ENCODE measurements at places on chromosomes 13 and 19.

DNA sequence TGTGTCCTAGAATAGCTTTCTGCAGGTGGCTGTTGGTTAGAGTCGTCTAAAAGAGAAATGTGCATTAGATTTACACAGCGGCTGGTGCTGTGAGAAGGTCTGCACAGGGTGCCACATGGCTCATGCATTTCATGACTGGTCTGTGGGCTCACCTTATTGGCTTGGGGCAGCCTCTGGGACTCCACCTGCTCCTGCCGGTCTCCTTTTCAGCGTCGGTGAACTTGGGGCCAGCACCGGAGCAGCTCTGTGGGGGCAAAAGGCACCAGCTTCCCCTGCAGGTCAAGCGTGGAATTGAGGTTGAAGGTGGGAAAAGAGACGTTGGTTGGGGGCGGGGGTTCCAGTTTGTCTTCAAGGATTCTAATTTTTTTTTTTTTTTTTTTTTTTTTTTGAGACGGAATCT is 3.1 kb upstream of the PNMA8C start:
- peaks cover 15% of the 10 kb centered on the region for H3K4me1 ChIP-seq
- no peak for DNase-seq
- no peak overlapping the region for H3K4me3 ChIP-seq
- no peak overlapping the region for H3K27ac ChIP-seq

DNA sequence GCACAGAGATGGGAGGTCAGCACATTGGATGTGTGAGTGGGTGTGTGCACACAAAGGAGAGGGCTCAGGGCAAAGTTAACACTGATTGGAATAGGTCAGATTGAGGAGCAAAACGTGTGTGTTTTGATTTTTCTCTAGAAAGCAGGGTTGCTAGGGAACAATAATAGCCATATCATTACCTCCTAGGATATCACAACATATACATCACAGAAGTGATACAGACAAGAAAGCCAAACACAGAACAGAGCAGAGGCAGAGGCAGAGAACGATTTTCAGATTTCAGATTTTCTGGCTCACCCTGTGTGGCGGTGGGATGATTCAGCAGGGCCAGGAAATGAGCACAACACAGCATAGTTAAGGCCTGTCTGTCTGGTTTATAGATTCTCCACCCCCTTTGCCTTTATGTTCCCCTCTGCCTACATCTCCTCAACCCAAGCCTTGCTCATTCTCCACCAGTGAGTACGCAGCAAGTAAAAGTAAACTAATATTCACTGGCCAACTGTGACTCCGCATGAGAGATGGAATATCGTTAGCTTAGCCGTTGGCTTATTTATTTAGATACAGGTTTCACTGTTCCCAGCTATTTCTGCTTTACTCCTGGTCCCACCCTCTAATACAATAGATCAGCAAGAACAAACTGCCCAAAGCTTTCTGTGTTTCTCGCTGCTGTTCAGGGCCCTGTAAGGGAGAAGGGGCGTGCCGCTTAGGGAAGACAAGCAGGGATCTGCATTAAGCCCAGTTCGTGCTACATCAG is 182.7 kb upstream of the TSC22D1 start:
- H3K4me3 ChIP-seq: no peak overlapping the region
- H3K4me1 ChIP-seq: no peaks in the 10 kb centered on the region
- no peaks in the 10 kb centered on the region for H3K27me3 ChIP-seq
- DNase-seq: no peak

DNA sequence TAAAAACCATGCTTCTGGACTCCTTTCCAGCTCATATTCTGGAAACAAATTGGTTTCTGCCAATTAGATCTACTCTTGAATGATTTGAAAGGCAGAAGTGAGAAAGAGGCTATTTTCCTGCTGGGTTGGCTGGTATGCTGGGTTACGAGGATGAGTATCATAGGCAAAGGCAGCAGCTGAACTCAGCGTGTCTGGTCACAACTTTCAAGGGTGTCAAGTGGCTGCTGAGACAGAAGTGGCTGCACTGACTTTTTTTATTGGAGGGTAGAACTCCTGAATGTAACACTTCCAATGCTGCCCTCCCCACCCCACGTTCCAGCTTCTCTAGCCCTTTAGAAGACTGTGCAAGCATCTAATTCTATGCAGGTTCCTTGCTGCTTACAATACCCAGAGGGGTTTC is 8.3 kb upstream of the DZIP1 start:
- DNase-seq: no peak
- H3K4me3 ChIP-seq: no peak overlapping the region
- H3K4me1 ChIP-seq: no peaks in the 10 kb centered on the region
- no peaks in the 10 kb centered on the region for H3K36me3 ChIP-seq

- no peaks in the 10 kb centered on the region for H3K4me1 ChIP-seq
- no peak overlapping the region for H3K4me3 ChIP-seq
- no peak overlapping the region for H3K27ac ChIP-seq
- no peaks in the 10 kb centered on the region for H3K27me3 ChIP-seq
- H3K36me3 ChIP-seq: no peaks in the 10 kb centered on the region
- DNase-seq: no peak
Measured at GRCh38 chr19:33468361-33469170, 53.0 kb downstream of the PEPD start.

DNA sequence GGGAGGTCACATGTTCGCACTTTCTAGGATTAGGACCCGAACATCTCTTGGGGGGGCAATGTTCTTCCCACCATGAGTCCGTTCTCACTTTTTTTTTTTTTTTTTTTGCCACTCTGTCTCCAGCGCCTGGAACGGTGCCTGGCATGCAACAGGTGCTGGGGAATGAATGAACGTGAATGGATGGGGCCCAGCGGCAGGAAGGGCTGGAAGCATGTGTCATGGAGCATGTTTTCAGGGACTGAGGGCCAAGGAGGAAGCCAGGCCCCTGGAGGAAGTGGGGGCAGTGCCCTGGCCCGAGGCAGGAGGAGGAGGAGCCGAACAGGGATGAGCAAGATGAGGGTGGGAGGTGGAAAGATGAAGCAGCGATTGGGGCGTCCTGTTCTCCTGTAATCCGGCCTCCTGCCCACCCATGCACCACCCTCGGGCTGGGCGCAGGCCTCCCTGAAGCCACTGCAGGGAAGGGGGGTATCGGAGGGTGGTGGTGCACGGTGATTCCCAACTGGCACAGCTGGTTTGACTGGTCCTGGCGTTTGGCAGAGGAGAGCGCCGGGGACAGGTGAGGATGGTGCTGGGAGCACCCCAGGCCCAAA is 8.8 kb upstream of the SULT2B1 start:
- H3K27me3 ChIP-seq: no peaks in the 10 kb centered on the region
- no peak overlapping the region for H3K27ac ChIP-seq
- H3K4me1 ChIP-seq: no peaks in the 10 kb centered on the region
- DNase-seq: no peak
- H3K36me3 ChIP-seq: no peaks in the 10 kb centered on the region

- H3K4me3 ChIP-seq: peak overlapping the region; percentile 76
- H3K36me3 ChIP-seq: peaks cover 4% of the 10 kb centered on the region
- DNase-seq: no peak
- peak overlapping the region; percentile 39 for H3K27ac ChIP-seq
Measured at GRCh38 chr19:44072543-44073401, 813 bp downstream of the ZNF284 start.

- H3K27ac ChIP-seq: no peak overlapping the region
- H3K4me1 ChIP-seq: no peaks in the 10 kb centered on the region
- no peaks in the 10 kb centered on the region for H3K27me3 ChIP-seq
- no peaks in the 10 kb centered on the region for H3K36me3 ChIP-seq
Measured at GRCh38 chr13:68940049-68940448, 1167.6 kb upstream of the ATXN8OS start.

DNA sequence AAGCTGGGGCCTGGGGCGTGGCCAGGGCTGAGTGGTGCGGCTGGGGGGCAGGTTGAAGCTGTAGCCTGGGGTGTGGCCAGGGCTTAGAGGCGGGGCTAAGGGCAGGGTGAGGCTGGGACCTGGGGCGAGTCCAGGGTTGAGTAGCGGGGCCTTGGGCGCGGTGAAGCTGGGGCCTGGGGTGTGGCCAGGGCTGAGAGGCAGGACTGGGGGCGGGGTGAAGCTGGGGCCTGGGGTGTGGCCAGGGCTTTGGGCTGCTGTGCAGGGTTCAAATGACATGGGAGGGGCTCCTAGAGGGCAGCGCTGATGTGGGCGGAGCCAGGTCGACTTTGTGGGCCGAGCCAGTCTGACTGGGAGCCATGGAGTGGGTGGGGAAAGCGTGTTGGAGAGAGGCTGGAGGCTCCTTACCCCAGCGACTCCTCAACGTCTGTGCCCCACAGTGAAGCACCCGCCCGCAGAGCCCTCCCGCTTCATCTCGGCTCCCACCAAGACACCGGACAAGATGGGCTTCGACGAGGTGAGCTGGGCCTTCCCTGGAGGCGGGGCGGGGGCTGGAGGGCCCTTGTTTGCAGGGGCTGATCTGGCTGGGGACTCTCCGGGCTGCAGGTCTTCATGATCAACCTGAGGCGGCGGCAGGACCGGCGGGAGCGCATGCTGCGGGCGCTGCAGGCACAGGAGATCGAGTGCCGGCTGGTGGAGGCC is 21.5 kb downstream of the COLGALT1 start:
- peaks cover 43% of the 10 kb centered on the region for H3K36me3 ChIP-seq
- no peak overlapping the region for H3K27ac ChIP-seq
- H3K4me1 ChIP-seq: no peaks in the 10 kb centered on the region
- DNase-seq: no peak

DNA sequence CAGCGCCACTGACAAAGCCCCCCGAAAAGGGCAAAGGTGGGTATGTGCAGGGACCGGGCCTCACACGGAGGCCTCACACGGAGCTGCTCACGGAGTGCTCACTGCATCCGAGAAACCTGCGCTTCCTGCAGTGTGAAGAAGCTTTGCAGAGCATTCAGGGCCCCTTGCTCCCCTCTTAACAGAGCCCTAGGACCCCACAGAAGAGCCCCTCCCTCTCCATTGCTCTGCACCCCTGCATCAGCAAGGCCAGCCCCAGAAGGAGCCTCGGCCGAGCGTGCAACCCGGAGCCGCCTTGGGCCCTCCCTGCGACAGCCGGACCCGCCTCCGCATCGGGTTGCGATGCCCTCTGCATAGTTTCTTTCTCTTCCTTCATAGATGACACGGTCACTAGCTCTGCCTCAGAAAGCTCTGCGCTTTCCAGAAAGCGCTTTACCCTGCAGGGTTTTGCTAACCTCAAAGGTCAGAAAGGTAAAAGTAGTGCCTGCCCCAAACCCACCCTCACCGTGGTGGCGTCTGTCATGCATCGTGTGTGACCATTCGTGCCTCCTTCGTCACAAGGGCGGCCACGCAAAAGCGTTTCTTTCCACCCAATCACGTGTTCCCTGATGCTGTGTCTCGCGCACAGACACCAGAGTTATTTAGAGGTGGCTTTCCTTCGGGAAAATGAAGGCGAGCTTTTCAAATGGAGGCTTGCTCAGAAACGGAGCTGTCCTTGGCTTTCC is 15.7 kb upstream of the F7 start:
- H3K27me3 ChIP-seq: no peaks in the 10 kb centered on the region
- no peaks in the 10 kb centered on the region for H3K36me3 ChIP-seq
- no peaks in the 10 kb centered on the region for H3K4me1 ChIP-seq

GRCh38 chr19:35790981-35791813 is 15.8 kb downstream of the ARHGAP33 start:
- no peaks in the 10 kb centered on the region for H3K4me1 ChIP-seq
- H3K27me3 ChIP-seq: no peaks in the 10 kb centered on the region
- H3K27ac ChIP-seq: no peak overlapping the region
- H3K4me3 ChIP-seq: no peak overlapping the region

- no peak for DNase-seq
- peak overlapping the region; percentile 25 for H3K4me3 ChIP-seq
- no peaks in the 10 kb centered on the region for H3K27me3 ChIP-seq
Measured at GRCh38 chr13:24627090-24627714, 53.0 kb upstream of the ATP12A start.

DNA sequence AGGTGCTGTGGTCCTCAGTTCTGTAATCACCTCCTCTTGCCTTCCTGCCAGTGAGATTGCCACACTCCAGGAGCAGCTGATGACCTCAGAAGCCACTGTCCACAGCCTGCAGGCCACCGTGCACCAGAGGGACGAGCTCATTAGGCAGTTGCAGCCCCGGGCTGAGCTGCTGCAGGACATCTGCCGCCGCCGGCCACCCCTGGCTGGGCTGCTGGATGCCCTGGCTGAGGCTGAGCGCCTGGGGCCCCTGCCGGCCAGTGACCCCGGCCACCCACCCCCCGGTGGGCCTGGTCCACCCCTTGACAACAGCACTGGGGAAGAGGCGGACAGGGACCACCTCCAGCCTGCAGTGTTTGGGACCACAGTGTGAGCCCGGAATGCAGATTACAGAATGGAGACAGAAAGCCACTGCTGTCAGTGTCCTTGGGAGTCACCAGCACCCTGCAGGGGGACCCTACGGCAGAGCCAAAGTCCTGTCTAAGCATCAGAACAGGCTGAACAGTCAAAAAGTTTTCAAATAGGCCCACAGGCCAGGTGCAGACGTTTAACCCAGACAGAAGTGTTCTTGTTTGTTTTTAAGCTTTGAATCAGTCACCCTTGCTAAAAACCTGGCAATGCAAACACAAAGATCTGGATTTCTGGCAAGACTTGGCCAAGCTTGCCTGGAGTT is 4.2 kb downstream of the VMAC start:
- H3K27ac ChIP-seq: no peak overlapping the region
- H3K4me1 ChIP-seq: peaks cover 17% of the 10 kb centered on the region
- no peak overlapping the region for H3K4me3 ChIP-seq
- no peaks in the 10 kb centered on the region for H3K27me3 ChIP-seq
- DNase-seq: no peak
- peaks cover 6% of the 10 kb centered on the region for H3K36me3 ChIP-seq

- no peaks in the 10 kb centered on the region for H3K36me3 ChIP-seq
- no peaks in the 10 kb centered on the region for H3K4me1 ChIP-seq
- H3K4me3 ChIP-seq: no peak overlapping the region
- DNase-seq: no peak
Measured at GRCh38 chr19:42052241-42052863, 17.7 kb downstream of the GRIK5 start.

- H3K4me3 ChIP-seq: no peak overlapping the region
- DNase-seq: no peak
- H3K36me3 ChIP-seq: no peaks in the 10 kb centered on the region
- H3K4me1 ChIP-seq: no peaks in the 10 kb centered on the region
- H3K27me3 ChIP-seq: peaks cover 4% of the 10 kb centered on the region
- H3K27ac ChIP-seq: no peak overlapping the region
Measured at GRCh38 chr13:110307767-110308655, 927 bp downstream of the COL4A2 start.

DNA sequence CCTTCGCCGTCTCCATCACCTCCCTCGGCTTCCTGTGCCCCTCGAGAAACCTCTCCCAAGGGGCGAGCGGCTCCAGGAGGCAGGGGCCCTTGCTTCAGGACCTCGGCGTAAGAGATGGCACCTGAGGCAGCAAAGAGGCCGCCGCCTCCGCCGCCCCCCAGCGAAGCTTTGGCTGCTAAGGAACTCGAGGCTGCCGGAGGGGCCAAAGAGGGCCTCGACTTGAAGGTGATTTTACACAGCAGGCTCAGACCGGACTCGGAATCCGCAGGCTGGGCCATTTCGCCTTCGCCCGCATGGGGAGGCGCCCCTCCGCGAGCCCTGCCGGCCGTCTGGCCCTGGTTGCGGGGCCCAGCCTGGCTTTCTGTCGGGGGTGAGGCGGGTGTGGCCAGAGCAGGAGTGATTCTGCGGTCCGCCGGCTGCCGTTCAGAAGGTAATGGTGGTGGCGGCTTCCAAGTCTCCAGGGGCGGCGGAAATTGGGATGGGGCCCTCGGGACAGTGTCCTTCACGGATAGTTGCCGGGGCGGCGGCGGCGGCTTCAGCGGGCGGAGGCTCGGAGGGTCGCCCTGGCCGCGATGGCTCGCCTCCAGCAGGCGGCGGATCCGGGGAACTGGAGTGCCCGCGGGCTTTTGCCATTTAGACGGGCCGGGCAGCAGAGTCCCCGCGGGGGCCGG is 1.4 kb downstream of the GGN start:
- H3K36me3 ChIP-seq: peaks cover 25% of the 10 kb centered on the region
- no peak for DNase-seq
- peaks cover 31% of the 10 kb centered on the region for H3K4me1 ChIP-seq
- no peak overlapping the region for H3K27ac ChIP-seq

GRCh38 chr19:4536798-4537197 is 1.8 kb upstream of the PLIN5 start:
- no peak overlapping the region for H3K4me3 ChIP-seq
- DNase-seq: no peak
- H3K4me1 ChIP-seq: no peaks in the 10 kb centered on the region
- no peaks in the 10 kb centered on the region for H3K27me3 ChIP-seq
- no peak overlapping the region for H3K27ac ChIP-seq
- H3K36me3 ChIP-seq: no peaks in the 10 kb centered on the region

All from CD4-positive, alpha-beta memory T cell (primary cell).